Inflammatory macrophage treated with lipopolysaccharide for 4 hours (primary cell): ENCODE measurements at places on chromosomes 13 and 19.

DNA sequence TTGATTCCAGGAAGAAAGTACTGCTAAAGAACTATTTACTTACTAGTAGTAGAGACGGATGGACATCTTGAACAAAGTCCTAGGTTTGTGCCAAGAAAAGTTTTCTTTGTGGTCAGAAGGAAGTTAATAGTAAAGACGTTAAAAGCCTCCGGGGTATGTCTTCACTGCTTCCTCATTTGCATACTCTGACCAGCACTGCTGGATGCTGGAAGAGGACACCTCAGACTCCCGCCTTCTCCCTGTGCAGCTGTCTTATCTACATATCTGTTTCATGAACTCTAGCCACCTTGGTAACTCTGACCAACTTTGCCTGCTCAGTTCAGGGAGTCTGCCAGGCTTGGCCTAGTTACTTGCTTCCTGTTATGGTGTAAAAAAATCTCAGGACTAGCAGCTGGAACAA, 1109.1 kb upstream of the MIR17HG start:
- DNase-seq = no peak

DNA sequence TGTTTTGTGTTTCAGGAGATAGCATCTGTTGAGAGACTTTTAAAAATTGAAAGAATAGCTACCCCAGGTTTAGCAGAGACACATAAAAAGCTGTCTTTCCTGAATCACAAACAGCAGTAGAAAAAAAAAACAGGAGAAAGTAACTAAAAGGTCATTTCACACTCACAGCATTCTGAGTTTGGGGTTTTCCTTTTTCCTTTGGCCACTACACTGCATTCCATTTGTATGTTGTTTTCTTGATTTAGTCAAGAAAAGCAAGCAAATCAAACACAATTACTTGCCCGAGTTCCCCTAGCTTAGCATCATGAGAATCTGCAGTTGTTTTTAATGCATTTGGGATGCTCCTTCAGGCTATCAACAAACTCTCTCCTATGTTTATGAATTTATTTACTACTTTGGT, 161.0 kb downstream of the KCTD12 start:
- DNase-seq = no peak

DNA sequence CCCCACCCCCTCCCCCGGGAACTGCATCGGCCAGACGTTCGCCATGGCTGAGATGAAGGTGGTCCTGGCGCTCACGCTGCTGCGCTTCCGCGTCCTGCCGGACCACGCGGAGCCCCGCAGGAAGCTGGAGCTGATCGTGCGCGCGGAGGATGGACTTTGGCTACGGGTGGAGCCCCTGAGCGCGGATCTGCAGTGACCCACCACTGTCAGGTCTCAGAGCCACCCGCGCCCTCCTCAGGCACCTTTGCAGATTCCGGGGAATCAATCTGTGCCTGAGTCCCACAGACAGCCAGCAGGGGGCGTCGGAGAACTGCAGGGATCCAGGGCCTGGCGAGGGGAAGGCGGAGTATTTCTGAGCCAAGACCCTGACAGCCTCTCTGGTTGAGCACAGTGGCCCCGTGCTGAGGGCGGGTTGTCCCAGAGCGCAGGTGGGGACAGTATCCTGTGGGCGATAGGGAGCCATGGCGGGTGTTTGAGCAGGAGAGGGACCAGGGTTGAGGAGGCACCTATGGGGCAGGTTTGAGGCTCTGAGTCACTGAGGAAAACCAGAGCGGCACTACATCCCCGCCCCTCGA, 30.4 kb upstream of the CYP4F8 start:
- DNase-seq = peak; percentile 70

DNA sequence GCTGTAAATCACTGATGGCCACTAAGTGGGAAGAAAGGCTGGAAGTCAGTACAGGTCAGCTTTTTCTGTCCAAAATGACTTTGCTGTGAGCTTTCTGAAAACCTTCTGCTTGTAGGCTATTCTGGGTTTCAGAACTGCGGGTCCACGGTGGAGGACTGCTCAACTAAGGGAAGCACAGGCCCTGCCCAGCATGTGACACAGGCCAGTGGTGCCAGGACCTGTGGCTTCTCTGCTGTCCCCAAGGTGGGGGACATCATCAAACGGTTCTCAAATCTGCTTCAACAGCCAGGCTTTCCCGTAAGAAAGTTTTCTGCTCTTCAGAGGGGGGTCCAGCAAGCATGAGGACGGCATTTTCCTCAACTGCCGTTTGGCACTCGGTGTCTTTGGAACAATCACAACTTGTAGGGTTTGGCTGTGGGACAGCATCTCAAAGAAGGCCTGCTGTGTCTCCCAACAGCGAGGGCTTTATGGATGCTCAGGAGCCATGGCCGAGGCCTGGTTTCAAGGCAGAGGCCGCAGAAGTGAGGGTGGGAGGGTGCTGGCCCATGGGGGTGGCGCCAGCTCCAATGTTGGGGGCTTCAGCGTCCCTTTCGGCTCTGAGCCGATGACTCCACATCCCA, 3.8 kb downstream of the SGTA start:
- no peak for DNase-seq

GRCh38 chr19:38400361-38400760, 2.5 kb upstream of the FAM98C start:
- no peak for DNase-seq

DNA sequence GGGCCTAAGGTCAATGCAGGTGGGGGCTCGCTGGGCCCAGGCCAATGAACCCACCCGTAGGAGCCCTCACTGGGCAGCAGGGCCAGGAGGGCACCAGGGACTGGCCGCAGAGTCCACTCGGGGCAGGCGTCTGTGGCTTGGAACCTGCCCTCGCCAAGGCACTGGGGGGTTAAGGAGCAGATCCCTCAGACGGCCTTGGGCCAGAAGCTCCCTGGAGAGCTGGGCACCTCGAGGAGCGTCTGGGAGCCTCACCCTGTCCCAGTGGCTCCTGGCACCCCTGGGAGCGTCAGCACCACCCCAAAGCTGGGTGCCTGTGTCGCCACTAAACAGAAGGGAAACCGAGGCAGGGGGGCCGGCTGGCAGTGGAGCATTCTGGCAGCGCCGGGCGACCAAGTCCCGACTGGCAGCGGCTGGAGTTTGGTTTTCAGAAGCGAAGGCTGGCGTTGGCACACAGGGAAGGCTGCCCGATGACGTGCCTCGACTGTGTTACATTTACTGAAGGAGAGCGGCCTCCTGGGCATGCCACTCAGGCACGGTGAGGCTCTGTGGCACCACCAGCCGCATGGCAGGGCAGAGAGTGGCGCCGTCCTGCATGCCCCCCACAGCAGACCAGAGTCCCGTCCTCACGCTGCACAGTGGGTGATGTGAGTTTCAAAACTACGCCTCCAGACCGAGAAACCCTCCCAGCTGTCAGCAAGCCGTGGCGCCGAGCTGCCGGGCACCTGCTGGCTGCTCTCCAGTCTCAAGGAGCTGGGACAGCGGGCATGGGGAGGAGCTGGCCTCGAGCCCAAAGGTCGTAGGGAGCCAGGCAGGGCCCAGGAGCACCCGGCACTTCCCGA, 9.2 kb upstream of the MEX3D start:
- no peak for DNase-seq

DNA sequence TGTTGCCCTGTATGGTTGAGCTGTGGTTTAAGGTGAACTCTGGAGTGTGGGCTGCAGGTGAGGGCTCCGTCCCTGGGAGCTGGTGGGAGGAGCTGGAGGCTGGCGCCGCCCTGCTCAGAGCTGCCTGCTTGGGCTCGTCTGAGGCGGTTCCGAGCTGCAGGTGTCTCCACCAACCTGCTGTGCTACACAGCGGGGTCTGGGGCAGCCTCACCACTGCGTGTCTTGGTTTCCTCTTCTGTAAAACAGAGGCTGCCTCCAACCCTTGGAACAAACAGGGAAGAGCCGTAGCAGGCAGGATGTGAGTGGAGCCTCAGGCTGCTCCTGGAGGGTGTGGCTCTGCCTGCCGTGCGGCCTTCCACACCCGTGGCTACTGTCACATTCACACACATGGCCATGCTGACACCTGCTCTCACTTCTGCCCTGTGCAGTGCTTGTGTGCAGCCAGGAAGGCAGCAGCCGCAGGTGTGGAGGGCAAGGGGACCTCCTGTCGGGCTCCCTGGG, 21.4 kb downstream of the NAXD start:
- DNase-seq = no peak

GRCh38 chr13:39362652-39363381, 240.2 kb downstream of the LHFPL6 start:
- DNase-seq = no peak

GRCh38 chr13:67137044-67137735, 92.9 kb downstream of the PCDH9 start:
- no peak for DNase-seq

- no peak for DNase-seq
Observed at GRCh38 chr13:39571502-39572092, 31.4 kb downstream of the LHFPL6 start.

DNA sequence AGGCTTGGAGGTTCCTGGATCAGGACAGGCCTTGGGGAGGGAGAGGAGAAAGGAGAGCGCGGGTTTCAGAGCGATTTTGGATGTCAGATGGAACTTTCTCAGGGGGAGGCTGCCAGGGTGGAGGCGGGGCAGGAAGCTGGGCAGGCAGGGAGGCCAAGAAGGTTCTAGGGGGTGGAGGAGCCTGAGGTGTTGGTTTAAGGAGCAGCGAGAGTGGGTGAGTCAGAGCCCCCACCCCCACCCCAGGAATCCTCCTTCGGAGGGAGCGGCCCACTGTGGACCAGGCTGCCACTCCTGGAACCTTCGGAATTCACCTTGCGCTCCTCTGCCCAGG, 15.9 kb upstream of the NOP53 start:
- DNase-seq = no peak

DNA sequence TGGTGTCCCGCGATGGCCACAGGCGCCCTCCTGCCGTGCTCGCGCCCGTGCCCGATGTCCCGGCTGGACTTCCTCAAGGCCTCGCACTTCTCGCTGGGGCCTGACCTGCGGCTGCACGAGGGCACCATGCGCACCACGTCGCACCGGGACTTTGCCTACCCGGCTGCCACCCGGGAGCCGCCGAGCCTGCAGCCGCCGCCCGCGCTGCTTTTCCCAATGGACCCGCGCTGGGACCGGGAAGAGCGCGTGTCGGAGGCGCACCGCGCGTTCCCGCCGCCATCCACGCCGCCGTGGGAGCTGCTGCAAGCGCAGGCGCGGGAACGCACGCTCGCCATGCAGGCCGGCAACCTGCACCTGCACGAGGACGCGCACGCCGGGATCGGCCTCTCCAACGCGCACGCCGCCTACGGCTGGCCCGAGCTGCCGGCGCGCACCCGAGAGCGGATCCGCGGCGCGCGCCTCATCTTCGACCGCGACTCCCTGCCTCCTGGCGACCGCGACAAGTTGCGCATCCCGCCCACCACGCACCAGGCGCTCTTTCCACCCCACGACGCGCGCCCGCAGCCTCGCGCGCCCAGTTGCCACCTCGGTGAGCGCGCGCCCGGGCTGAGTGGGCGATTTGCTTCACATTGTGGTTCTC, 12.1 kb upstream of the PEX11G start:
- DNase-seq = peak; percentile 22

- peak; percentile 95 for DNase-seq
Observed at GRCh38 chr19:17079710-17080439, 4.3 kb downstream of the MYO9B start.

- DNase-seq = no peak
Observed at GRCh38 chr13:98253526-98253925, 76.5 kb upstream of the RNF113B start.

DNA sequence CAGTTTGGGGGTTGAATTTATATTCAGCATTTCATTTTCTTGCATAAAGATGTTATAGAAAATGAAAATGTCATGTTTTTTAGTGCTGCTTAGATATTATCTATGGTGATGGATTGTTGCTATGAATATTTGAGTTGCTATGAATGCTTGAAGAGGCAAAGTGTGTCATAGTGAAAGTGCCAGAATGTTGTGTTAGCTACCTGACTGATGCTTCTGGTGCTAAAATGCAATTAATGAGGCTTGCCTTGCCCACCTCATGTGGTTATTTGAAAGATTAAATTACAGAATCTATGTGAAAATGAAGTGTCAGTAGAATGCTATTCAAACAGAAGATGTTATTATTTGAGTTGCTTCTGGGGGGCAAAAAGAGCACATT, 62.7 kb upstream of the MYCBP2 start:
- DNase-seq = no peak

- no peak for DNase-seq
Observed at GRCh38 chr13:40494513-40494912, 171.9 kb downstream of the FOXO1 start.

DNA sequence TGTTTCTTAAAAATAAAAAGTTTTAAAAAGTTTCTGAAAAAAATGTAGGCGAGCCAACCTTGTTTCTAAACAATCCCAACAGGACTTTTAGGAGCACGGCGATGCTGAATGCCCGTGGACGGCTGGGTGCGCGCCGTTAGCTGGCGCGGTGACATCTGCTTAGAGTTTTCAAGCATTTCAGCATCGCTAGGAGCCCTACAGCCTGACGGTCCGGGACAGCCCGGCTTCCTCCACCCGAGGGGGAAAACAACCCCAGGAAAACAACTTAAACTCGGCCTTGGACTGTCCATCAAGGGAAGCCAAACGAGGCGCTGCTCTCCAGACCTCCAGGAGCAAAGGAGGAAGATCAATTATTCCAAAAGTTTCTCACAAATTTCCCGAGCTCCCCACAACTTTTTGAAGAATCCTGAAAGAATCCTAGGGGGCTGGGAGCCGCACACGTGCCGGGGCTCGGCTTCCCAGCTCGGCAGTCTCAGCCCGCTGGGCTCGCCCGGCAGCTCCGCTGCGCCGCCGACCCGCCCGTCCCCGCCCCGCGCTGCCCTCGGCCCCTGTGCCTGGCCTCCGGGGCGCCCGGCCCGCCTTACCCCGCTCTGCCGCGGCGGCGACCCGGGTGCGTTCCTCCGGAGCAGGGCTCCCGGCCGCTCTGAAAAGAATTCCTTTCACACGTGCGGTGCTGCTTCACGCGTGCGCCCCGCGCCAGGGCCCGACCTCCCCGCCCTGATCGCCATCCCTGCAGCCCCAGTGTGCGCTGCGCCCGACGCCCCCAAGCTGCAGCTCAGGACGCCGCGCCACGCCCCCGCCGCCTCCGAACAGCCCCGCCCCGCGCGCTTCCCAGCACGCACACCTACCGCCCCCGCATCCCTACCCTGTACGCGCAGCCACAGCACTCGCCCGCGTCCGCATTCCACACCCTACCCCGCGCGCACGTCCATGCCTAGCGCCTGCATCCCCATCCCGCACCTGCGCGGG, at the start of gene GJA3:
TSS of gene GJA3 (minus strand) at position 747 of the 969 bp plus-strand sequence. CDS start 17,764 bp downstream, outside the sequence.
- peak; percentile 5 for DNase-seq

DNA sequence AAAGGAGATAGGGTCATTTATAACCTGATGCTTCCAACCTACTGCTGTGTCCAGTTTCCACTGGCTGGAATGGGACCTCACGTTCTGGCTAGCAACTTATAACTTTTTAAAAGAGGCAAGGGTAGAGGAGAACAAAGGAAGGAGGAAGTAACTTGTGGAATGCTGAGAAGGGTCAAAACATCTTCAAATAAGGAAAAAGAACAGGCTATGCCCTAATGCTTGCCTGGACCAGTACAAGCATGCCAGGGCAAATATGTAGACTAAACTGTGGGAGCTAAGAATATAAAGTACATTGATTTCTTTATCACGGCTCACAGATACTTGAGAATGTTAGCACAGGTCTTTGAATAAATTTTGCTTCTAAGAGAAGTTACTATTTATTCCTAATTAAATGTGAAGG, 1.5 kb upstream of the ZNF561 start:
- DNase-seq = no peak
